ENCODE measurements at places on chromosomes 7 and 10.

DNA sequence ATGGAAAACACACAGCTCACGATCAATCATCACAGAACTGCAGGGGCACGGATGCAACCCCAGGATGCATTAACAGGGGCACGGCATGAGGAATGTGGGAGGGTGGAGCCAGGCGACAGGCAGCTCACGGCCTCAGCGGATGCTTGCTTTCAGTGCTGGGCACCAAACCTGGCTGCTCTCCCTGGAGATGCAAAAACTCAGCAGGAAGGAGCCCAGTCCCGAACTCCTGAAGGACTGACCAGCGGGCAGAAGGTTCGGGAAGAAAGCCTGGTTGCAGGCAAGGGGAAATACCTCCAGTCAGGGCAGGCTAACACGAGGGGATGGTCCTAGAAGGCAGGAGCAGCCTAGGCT lies 66.8 kb downstream of the CHST15 start:
- DNase-seq: no peak

DNA sequence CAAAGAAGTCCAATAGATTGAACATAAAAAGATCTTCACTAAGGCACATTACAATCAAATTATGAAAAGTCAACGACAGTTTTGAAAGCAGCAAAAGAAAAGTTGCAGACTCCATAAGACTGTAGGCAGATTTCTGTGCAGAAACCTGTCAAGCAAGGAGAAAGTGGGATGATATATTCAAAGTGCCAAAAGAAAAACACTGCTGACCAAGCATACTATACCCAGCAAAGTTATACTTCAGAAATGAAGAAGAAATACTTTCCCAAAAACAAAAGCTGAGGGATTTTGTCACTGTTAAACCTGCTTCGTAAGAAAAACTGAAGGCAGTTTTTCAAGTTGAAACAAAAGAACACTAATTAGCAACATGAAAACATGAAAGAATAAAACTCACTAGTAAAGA lies 145.5 kb downstream of the ZEB1 start:
- no peak for DNase-seq

DNA sequence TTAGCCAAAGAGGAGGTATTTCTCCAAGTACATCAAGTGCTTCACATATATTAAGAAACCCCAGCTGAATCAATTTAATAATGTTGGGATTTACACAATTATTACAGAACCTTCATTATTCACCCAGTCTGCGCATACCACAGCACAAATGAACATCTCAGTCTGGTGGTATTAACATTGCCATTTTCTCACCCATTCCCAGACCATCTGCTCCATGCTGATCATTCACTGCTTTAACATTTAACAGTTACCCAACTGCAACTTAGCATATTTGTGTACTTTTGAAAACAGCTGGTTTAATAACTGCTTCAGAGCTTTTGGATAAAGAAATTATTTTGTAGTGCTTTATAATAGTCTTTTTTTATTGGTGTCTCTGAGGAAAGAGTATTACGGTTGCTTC lies 1072.1 kb downstream of the NXPH1 start:
- DNase-seq: no peak

GRCh38 chr10:97336942-97337831 lies 2.7 kb upstream of the FRAT2 start:
- no peak for DNase-seq

DNA sequence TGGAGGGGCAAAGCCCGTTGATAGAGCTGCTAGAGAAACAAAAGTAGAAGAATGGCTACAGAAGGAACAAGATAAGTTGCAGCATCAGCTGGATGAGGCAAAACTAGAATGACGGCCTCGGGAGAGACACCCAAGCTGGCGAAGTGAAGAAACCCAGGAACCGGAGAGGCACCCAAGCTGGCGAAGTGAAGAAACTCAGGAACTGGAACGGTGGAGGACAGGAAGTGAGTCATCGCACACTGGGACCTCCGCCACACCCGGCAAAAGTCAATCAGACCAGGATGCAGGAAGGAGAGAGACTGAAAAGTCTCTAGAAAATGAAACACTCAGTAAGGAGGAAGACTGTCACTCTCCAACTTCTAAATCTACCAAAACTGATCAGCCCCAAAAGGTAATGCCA lies 133.0 kb upstream of the NEBL start:
- DNase-seq: no peak

- DNase-seq: no peak
Observed at GRCh38 chr10:28094121-28094520, 95.2 kb upstream of the ODAD2 start.

- DNase-seq: no peak
Observed at GRCh38 chr10:74821501-74821900, 4.9 kb upstream of the KAT6B start.

GRCh38 chr10:102918817-102919245 lies 737 bp downstream of the CNNM2 start:
- no peak for DNase-seq

GRCh38 chr7:69880840-69881239 lies 282.6 kb downstream of the AUTS2 start:
- DNase-seq: no peak

DNA sequence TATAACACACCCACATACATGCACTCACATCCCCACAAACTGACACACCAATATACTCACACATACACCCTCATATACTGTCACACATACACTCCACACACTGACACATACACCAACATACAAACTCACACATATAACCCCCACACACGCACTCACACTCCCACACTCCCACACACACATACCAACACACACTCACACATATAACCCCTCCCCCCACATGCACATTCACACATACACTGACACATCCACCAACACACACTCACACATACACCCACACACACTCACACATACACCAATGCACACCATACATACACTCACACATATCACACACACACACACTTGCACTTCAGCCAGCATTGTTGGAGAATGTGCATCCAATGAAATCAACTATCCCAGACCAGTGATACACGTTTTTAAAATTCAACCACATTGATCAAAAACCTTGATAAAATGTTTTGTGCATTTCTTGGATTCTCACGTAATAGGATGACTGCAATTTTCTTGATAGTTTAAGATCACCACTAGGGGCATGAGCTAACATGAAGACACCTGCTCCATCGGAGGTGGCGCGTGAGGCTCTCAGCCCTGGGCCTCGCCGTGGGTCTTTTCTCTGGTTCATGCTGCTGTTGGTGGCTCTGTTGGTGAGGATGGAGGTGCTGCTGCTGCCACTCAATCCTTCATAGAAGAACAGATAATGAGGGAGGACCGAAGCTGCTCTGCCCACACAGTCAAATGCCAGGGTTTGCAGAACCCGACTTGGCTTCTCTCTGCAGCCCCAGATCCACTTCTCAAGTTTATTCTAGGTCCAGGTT lies 32.1 kb upstream of the CHST15 start:
- DNase-seq: no peak

DNA sequence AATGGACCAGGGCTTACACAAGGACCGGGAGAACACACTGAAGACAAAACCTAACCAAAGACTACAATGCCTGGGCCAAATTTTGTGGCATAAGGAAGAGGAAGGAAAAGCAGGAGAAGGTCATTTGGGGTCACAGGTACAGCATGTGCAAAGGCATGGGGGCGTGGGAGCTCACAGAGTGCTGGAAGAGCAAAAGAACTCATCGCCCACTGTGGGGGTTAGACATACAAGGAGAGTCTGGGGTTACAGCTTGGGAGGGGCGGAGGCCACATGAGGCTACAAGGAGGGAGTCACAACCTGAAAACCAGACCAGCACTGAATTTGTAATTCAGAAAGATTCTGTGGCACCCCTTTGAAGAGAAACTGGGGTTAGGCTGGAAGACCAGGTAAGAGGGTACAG lies 9.7 kb downstream of the PUS7 start:
- DNase-seq: no peak

DNA sequence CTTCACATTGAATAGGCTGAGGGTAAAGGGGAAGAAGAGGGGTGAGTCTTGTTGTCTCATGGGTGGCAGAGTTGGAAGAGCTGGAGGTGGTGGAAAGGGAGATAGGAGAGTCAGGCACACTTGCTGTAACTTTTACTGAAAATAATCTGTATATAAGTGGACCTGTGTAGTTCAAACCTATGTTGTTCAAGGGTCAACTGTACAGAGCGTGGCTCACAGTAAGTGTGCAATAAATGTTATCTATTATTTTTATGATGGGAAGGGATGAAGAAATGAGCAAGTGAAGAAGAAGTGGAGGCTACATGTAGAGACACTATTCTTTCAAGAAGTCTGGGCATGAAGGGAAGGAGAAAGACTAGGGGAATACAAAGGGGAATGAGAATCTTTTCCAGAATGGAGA lies 71.5 kb upstream of the FAM133B start:
- DNase-seq: no peak

DNA sequence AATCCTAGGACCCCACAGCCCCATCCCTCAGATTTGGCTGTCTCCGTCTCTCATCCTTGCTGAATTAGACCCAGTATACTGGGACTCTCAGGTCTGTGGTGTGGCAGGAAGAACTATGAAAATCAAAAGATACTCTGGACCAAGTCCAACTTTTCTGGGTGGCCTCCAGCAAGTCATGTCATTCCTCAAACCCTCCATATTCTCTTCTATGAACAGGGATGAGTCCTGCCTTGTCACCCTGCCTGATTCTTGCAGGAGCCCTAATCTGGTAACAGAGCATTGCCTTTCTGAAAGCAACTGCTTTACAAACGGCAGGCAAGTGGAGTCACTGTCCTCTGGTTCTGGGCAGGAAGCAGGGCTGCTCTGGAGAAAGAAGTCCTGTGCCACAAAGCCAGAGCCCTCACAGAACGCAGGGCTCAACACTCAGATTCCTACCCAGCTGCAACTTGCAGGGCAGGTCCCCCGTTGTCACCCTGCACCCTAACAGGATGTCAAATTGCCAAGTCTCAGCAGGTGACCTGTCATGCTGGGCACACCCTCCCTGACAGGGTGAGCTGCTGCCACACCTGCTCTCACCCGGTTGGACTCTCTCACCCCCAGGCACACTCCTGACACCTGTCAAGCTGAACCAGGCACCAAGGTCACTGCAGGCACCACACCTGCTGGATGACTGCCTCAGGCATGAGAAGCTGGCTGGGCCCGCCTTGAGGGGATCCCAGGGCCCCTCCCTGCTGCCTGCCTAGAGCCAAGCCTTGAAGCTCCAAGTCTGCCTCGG lies 227.7 kb downstream of the KCNMA1 start:
- DNase-seq: no peak

DNA sequence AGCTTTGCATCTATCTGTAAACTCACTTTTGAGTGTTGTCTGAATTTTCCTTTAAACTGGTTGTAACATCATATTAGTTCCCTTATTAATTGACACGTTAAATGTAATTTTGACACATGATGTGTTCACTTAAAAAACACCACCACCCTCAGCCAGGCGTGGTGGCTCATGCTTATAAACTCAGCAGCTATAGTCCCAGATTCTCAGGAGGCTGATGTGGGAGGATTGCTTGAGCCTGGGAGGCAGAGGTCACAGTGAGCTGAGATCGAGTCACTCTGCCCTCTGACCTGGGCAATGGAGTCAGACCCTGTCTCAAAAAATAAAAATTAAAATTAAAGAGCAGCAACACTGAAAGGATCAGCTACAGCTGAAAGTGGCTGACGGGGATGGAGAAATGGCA lies 60.0 kb upstream of the CYTH3 start:
- DNase-seq: no peak

DNA sequence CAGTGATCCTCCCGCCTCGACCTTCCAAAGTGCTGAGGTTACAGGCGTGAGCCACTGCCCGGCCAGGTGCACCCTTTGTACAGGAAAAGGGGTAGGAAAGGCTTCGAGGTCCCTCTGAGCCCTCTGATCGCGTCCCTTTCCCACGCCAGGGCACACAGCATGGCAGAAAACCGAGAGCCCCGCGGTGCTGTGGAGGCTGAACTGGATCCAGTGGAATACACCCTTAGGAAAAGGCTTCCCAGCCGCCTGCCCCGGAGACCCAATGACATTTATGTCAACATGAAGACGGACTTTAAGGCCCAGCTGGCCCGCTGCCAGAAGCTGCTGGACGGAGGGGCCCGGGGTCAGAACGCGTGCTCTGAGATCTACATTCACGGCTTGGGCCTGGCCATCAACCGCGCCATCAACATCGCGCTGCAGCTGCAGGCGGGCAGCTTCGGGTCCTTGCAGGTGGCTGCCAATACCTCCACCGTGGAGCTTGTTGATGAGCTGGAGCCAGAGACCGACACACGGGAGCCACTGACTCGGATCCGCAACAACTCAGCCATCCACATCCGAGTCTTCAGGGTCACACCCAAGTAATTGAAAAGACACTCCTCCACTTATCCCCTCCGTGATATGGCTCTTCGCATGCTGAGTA lies 871 bp downstream of the POP7 start:
- DNase-seq: no peak

GRCh38 chr10:77195101-77195500 lies 442.5 kb downstream of the KCNMA1 start:
- DNase-seq: no peak
